ENCODE measurements at places on chromosomes 12 and 14.
A peak's percentile ranks its signal among the peaks of the same experiment; 100 is the strongest.

GRCh38 chr14:61460718-61461611, 139.6 kb downstream of the PRKCH start:
- no peak for DNase-seq

- DNase-seq = no peak
Measured at GRCh38 chr14:96039633-96040311, 610 bp downstream of the C14orf132 start.

DNA sequence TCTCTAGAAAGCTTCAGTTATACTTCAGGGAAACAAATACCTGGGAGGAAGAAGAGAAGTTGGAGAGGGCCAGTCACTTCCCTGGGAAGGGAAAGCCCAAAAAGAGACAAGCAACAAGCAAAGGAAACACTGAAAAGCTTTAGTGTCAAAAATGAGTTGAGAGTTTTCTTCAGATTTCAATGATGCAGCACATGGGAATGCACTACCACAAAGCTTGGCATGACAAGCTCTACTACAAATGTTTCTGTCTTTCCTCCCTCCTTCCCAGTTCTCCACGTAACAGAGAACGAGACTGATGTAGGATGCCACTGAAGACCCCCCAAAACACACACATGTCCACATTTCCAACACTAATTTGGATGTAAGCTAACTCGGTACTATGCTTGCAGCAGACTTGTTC, 26.8 kb upstream of the ADAMTS20 start:
- DNase-seq = no peak

- DNase-seq = no peak
Measured at GRCh38 chr14:49849213-49849847, 3.3 kb downstream of the NEMF start.

- DNase-seq = no peak
Measured at GRCh38 chr14:104841730-104842129, 23.3 kb upstream of the CEP170B start.

DNA sequence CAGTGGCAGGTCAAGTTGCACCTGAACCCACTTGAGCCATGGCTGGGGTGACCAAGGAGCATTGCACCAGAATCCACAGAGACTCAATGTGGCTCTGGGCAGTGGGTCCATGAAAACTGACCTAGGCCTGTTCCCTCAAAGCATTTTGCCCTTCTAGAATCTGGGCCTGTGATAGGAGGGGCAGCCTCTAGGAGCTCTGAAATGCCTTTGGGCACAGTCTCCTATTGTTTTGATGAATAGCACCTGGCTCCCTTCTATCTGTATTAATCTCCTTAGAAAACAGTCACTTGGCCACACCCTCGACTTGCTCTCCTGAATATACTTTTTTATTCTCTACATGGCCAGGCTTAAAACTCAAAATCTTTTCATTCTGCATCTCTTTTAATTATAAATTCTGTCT, 14.1 kb upstream of the KRAS start:
- DNase-seq = no peak

DNA sequence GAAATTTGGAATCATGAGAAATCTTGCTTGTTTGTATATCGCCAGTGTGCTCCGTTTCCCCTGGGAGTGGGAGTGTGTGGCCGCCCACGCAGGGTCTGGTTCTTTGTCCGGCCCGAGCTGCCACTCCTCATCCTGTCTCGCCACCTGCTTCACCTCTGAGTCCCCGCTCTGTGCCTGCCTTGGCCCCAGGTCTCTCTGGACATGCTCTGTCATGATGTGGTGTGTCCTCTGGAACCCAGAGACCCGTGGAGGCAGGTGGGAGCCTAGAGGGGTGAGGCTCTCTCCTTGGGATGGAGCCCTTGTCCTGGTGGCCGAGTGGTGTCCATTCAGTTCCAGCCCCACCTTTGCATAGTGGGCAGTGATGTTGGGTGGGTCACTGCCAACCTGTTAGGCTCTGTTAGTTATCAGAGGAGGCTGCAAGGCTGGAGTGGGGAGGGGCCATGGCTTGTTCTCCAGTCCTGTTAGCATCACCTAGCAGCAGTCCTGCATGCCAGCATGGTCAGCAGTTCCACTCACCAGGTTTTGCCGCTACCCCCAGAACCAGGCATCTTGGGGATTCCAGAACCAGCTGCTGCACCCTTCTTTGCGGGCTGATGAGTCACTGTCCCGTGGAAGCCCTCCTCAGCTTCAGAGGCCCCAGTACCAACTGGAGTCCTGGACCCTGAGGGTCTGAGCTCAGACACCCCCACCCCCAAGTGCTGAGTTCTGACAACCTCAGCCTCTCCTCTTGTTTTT, 76.5 kb downstream of the EP400 start:
- no peak for DNase-seq

GRCh38 chr12:25692115-25693035, 139.3 kb upstream of the LMNTD1 start:
- DNase-seq = no peak

DNA sequence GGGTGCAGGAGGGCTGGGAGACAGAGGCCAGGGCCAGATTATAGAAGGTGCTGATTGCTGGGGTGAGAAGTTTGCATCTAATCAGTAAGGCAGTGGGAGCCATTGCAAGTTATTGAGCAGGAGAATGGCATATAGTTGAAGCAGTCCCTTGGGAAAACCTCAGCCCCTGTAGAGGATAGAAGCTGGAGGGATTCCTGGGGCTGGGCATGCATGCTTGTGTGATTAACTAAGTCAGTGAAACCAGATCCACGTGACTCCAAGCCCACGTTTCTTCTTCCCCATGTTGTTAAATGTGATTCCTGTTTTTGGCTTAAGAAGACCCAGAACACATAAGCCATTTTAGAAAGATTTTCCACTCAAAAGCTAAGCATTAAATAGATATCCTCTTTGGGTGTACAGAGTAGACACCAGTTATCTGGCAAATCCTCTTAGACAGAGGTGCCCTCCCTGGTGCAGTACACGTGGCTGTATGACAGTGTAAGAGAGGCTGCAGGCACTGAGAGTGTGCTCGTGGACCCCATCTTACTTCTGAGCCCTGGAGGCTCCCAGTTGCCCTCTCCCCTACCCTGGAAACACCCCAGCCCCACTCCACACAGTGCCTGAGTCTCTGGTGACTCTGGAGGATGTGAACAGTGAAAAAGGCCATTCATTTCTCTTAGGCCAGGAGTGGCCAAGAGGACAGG, 3.2 kb downstream of the C14orf132 start:
- no peak for DNase-seq

GRCh38 chr12:110246636-110247339, 34.3 kb upstream of the ATP2A2 start:
- no peak for DNase-seq

DNA sequence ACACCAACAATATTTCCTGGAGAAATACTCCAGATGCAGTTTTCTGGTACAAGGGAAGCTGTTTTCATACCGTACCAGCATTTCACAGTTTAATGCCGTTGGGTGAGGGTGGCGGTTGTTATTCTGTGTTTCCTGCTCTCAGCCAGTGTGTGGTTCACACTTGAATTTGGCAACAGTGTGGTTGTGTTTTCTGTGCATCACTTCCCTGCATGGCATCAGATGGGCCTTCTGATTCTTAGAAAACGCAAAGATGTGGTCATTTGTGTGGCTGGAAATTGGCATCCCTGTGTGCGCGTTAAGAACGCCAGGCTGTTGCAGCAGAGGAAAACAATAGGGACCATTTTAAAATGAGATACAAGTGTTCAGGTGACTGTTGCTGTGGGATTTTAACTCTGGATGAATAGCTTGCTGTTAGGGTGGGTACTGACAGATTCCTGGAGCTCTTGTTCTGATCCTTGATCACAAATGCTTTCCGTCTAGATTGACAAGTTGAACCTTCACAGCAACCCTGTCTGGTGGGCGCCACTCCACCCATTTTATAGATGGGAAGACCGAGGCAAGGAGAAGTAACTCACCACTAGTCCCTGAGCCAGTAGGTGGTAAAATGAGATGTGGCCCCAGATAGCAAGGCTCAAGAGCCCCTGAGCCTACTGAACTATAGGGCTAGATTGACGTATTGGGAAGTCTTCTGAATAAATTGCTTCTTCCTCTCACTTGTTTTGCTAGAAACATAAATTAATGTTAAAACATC, 231.2 kb downstream of the CHST11 start:
- no peak for DNase-seq

DNA sequence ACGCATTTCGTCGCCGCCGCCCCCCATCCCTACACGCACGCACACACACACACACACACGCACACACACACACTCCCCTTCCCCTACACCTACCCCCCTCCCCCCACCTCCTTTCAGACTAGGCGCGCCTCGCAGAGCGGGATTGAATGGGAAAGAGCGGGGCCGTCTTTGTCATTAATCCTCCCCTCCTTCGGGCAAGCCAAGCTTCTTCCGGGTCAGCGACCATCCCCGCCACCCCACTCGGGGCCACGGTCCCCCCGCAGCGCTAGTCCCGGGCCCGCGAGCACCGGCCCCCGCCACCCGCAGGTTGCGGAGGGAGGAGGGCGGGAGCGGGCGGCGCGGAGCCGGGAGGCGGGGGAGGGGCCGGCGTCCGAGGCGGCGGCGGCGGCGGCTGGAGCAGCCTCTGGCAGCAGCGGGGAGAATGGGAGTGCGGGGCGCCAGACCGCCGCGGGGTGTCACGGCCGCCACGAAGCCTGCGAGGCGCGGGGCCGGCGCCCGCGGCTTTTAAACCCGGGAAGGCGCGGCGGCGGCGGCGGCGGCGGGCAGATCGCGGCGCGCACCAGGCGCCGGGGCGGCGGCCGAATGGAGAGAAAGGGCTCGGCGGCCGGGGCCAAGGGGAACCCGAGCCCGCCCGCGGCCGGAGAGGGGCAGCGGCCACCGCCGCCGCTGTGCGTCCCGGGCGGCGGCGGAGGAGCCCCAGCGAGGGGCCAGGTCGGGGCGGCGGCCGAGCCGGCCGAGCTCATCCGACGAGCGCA, at the start of gene TTC9:
Gene TTC9, plus strand, starts transcription at position 369 of the 755 bp plus-strand sequence. Its CDS starts 214 bp downstream, at position 583.
- no peak for DNase-seq

GRCh38 chr12:40156021-40156764, 50.3 kb upstream of the SLC2A13 start:
- DNase-seq = no peak

DNA sequence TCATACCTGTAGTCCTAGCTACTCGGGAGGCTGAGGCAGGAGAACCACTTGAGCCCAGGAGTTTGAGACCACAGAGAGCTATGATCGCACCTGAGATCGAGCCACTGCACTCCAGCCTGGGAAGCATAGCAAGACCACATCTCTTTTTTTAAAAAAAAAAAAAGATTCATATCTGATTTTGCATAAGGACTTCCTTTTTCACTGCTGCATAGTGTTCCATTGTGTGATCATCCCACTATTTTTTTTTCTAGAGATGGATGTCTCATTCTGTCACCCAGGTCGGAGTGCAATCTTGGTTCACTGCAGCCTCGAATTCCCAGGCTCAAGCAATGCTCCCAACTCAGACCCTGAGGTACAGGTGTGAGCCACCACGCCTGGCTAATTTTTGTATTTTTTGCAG, 50.4 kb downstream of the PHETA1 start:
- DNase-seq = no peak

- peak; percentile 59 for DNase-seq
Measured at GRCh38 chr12:95548539-95549391, 2.5 kb downstream of the USP44 start.

GRCh38 chr12:17992002-17992656, 97.9 kb downstream of the RERGL start:
- DNase-seq = no peak

GRCh38 chr14:59595071-59595470, 18.5 kb upstream of the CCDC175 start:
- no peak for DNase-seq

DNA sequence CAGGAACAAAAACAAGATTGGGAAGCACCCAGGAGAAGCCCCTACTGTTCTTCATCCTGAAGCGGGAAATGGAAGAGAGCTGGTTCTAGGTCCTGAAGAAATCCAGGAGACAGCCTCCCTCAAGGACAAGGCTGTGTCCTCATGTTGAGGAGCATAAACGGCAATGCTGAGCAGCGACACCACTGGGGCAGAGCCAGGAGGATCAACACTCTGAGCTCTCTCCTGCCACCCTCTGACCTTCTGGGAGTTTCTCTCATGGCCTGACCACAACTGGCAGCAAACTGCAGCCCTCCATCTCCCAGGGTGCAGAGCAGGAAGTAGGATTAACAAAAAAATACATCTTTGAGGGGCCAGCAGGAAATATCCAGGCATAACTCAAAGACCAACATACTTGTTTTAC, 1292.2 kb upstream of the TMEM132C start:
- no peak for DNase-seq

- DNase-seq = no peak
Measured at GRCh38 chr12:93946542-93947150, 201.7 kb upstream of the PLXNC1 start.

GRCh38 chr12:22209422-22209821, 125.1 kb downstream of the ST8SIA1 start:
- no peak for DNase-seq

GRCh38 chr14:80468331-80469122, 257.2 kb upstream of the DIO2 start:
- no peak for DNase-seq

DNA sequence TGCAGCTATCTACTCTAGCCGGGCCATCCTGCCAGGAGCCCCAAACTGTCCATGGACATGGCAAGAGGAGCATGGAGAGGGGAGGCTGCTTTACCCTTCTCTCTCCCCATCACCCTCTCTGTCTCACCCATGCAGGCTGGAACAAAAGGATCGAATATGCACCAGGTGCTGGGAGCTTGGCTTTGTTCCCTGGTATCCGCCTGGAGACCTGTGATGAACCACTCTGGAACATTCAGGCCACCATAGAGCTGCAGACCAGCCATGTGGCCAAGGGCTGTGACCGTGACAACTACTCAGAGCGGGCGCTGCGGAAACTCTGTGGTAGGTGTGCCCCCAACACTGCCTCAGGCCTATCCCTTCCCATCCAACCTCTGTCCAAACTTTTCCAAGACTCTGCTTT, 5.9 kb downstream of the CLSTN3 start:
- DNase-seq = no peak

- no peak for DNase-seq
Measured at GRCh38 chr12:25546318-25546717, 6.8 kb downstream of the LMNTD1 start.

GRCh38 chr12:127119600-127120140, 1147.3 kb upstream of the TMEM132C start:
- no peak for DNase-seq

DNA sequence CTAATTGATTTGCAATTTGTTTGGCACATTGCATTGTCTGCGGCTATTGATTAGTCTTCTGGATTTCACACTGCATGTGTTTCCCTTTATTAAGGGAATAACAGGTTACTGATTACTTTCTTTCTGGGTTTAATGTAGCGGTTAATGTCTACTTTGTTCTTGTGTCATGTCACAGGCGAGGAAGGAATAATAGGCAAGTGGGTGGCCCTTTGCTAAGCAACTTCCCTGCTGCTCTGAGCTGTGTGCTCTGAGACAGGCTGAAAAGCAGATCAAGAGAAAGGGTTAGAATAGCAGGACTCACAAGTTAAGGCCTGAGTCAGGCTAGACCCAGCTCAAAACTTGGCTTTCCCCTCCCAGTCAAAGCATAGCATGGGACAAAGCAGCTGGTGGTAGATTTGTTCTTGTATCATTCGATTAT, 77.2 kb downstream of the NKX2-1 start:
- no peak for DNase-seq

- peak; percentile 90 for DNase-seq
Measured at GRCh38 chr12:47812797-47813510, 6.7 kb downstream of the HDAC7 start.

GRCh38 chr14:51816031-51816430, 44.4 kb upstream of the GNG2 start:
- DNase-seq = no peak

GRCh38 chr14:62897771-62898170, 147.5 kb downstream of the KCNH5 start:
- no peak for DNase-seq

GRCh38 chr12:70639535-70639934, 2.3 kb upstream of the PTPRB start:
- no peak for DNase-seq

GRCh38 chr12:122235741-122236140, 9.9 kb upstream of the DIABLO start:
- no peak for DNase-seq

GRCh38 chr14:94337274-94337673, 14.1 kb upstream of the SERPINA6 start:
- DNase-seq = no peak

Data from stimulated activated CD8-positive, alpha-beta memory T cell treated with anti-CD3 and anti-CD28 coated beads, Interleukin-12 subunit alpha, Interleukin-12 subunit beta, amount 100 ng/mL, for 4 hours (primary cell).